ENCODE measurements at places on chromosomes 2 and 18.
A peak's percentile ranks its signal among the peaks of the same experiment; 100 is the strongest.

GRCh38 chr18:10784596-10785202 is 258.9 kb downstream of the NAPG start:
- no peak for DNase-seq

GRCh38 chr2:64792995-64793639 is 139.4 kb upstream of the SERTAD2 start:
- no peak for DNase-seq

DNA sequence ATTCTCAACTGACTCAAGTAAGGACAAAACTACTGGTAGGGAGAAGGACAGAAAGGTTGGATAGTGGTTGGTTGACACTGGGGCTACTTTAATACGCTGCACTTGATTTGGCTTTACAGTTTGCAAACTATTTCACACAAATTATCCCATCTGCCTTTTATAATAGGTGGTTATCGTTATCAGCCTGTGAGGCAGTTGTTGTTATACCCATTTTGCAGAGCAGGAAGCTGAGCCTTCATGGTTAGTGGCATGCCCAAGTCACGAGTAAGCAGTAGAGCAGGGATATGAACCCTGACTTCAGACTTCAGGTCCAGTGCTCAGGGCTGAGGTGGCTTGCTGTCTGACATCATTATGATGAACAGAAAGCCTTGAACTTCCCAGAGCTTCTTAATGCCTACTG is 5.3 kb downstream of the CTIF start:
- DNase-seq, result no peak

- no peak for DNase-seq
Observed at GRCh38 chr18:45326505-45326904, 288.8 kb upstream of the SLC14A2 start.

DNA sequence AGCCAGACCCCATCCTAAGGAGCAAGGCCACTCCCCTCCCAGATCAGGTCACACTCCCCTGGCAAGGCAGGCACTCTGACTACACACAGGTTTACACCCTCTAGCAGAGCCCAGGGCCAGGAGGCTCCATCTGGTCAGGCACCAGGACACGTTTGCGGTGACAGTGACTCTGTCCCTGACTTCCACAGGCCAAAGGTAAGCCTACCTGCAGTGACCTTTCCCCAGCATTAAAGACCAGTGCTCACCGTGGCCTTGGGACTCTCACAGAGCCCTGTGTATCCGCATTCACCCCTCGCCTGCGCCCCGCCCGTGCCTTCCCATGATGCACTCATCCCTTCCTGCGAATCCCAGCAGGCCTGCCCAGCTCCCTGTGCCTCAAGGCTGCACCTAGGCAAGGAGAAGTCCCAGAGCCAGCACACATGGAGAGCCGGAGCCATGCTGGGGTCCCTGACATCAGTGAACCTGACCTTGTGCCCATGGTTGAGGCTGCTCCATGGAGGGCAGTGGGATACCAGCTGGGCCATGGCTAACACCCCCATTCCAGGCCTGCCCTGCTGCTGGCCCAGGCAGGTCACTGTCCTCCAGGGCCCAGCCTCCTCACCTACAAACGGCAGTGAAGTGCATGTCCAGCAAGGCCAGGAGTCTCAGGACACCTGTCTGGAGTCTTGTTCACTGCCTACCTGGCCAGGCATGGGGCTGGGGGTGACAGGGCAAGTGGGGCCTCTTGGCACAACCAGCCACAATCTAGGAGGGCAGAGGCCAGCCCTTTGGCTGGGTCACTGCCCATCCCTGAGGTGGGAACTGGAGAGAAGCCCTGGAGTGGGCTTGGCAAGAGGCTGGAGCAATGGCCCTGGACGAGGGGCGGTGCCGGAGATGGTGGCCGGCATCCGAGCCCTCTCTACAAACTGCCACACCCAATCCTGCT is 3.0 kb downstream of the NEURL3 start:
- peak; percentile 19 for DNase-seq

- no peak for DNase-seq
Observed at GRCh38 chr2:43944915-43945314, 50.9 kb downstream of the LRPPRC start.

DNA sequence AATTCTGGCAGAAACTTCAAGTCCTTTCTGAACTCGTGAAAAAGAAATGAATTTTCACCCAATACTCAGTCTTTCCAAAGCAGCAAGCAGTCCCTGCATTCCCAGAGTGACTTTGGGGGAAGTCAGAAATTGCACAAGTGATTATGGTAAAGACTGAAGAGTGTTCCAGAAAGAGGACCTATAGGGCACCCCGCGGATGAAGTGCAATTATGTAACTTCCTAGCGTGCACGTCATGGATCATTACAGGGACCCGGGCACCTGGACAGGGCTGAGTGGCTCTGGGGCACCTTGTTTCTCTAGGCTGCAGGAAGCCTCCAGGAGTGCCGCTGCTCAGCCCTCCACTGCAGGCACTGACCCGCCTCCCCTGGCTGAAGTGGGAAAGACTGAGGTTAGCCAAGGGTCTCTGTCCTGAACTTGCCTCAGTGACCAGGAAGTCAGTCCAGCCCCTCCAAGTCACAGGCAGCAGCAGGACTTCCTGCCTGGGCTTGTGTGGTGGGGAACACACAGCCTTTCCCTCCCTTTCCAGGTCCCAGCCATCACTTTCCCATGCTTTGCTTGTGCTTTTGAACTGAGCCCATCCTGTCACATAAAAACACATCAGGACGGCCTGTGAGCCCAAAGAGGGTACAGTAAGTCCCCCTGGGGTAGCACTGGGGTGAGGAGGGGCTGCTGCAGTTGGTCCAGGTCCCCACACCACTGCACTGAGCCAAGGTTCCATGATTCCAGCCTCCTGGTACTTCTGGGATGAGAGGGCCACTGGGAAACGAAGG is 19.8 kb downstream of the TMEM185B start:
- no peak for DNase-seq

DNA sequence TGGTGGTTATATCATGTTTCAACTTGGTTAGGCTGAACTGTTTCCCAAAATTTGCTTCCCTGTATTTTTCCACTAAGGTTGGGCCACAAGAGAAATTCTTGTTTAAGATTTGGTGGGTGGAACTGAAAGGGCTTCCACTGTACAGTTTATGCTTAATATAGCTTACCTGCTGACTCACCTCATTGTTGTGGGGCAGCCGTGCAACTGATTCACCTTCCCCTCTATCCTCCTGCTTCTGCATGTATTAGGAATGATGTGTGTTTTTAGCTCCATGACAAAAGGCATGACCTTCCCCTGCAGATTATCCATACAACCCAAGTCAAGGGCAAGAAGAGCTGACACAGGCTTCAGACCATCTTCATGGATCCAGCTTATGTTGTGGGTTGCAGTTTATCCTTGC is 98.4 kb upstream of the GULP1 start:
- DNase-seq, result no peak
